Endothelial cell (in vitro differentiated cells): ENCODE measurements at places on chromosomes 4 and X. TPM values are rescaled to one million over a fixed set of nuclear protein-coding genes. Genes with fewer than 3 reads are reported as not detected.

The SULT1E1 gene
- not detected for total RNA-seq

The RNF113A gene
- total RNA-seq: 16.7 TPM

The HAUS7 gene
- 27.7 TPM for total RNA-seq

The MAMLD1 gene
- total RNA-seq: 2.8 TPM

The NPY2R gene
- 3.6 TPM for total RNA-seq

DNA sequence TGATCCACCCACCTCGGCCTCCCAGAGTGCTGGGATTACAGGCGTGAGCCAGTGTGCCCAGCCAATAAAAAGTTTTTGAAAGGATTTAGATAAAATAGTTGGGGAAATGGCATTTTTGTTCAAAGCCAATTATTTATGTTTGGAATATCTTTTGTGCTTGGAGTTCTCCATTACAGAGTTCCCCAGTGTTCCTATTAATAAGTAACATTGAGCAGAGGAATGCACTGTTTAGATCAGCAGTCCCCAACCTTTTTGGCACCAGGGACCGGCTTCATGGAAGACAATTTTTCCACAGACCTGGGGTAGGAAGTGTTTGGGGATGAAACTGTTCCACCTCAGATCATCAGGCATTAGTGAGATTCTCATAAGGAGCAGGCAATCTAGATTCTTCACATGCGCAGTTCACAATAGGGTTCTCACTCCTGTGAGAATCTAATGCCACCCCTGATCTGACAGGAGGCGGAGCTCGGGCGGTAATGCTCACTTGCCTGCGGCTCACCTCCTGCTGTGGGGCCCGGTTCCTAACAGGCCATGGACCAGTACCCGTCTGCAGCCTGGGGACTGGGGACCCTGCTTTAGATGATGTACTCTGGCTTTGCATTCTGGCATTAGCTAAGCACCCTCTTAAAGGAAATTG lies 8.3 kb downstream of the PKD2 start:
- no peak overlapping the region for H3K4me3 ChIP-seq
- no peak overlapping the region for H3K27ac ChIP-seq
- H3K36me3 ChIP-seq: no peaks in the 10 kb centered on the region
- DNase-seq: no peak

DNA sequence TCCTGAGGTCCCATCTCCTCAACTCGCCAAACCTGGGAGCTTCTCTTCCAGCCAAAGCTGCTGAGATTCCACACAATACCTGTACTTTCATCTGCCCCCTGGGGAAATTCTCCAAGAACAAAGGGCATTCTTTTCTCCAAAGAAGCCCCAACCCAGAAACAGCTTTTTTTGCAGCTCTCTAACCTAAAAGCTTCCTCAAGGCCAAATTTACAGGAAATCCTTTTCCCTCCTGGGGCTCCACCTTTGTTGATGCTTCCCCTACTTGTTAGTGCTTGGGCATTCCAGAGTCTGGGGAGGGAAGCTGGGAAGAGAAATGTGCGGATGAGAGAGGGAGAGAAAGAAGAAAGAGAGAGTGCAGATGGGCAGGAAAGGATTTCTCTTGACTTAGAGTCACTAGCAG lies 24.3 kb downstream of the ZBTB33 start:
- H3K4me3 ChIP-seq: no peak overlapping the region
- no peaks in the 10 kb centered on the region for H3K36me3 ChIP-seq
- DNase-seq: no peak

- H3K27me3 ChIP-seq: no peaks in the 10 kb centered on the region
- no peak overlapping the region for H3K4me3 ChIP-seq
- H3K27ac ChIP-seq: no peak overlapping the region
Measured at GRCh38 chr4:176769514-176769913, 23.2 kb downstream of the VEGFC start.

GRCh38 chr4:63757929-63758328 lies 651.3 kb downstream of the TECRL start:
- no peaks in the 10 kb centered on the region for H3K27me3 ChIP-seq
- no peak for DNase-seq
- H3K4me3 ChIP-seq: no peak overlapping the region
- no peaks in the 10 kb centered on the region for H3K4me1 ChIP-seq
- no peak overlapping the region for H3K27ac ChIP-seq

- peaks cover 9% of the 10 kb centered on the region for H3K27me3 ChIP-seq
- peak overlapping the region; percentile 14 for H3K27ac ChIP-seq
- peak overlapping the region; percentile 87 for H3K4me3 ChIP-seq
- peaks cover 13% of the 10 kb centered on the region for H3K4me1 ChIP-seq
- peak; percentile 70 for DNase-seq
Measured at GRCh38 chr4:4575284-4576211, 33.7 kb upstream of the STX18 start.

GRCh38 chr4:188435381-188435780 lies 296.1 kb downstream of the TRIML1 start:
- no peaks in the 10 kb centered on the region for H3K36me3 ChIP-seq
- H3K4me1 ChIP-seq: peaks cover 15% of the 10 kb centered on the region
- no peak for DNase-seq
- H3K27ac ChIP-seq: no peak overlapping the region
- H3K27me3 ChIP-seq: peaks cover 1% of the 10 kb centered on the region

DNA sequence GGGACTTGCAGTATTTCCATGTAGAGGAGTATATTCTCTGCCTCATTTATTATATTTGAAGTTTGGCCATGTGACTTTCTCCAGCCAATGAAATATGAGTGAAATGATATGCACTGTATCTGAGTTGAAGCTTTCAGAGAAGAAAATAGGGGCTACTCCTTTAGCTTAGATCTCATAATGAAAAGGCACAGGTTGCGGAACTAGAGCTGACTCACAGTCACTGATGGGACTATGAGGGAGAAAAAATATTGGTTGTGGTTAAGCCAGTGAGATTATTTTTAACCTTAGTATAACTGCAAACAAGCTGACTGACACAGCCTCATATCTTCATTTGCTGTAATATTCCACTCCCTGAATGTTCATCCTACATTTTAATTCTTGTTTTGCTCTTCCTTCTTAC lies 1104.3 kb downstream of the RPA4 start:
- no peak overlapping the region for H3K27ac ChIP-seq
- H3K4me1 ChIP-seq: peaks cover 5% of the 10 kb centered on the region
- peaks cover 1% of the 10 kb centered on the region for H3K27me3 ChIP-seq
- DNase-seq: no peak
- no peak overlapping the region for H3K4me3 ChIP-seq

DNA sequence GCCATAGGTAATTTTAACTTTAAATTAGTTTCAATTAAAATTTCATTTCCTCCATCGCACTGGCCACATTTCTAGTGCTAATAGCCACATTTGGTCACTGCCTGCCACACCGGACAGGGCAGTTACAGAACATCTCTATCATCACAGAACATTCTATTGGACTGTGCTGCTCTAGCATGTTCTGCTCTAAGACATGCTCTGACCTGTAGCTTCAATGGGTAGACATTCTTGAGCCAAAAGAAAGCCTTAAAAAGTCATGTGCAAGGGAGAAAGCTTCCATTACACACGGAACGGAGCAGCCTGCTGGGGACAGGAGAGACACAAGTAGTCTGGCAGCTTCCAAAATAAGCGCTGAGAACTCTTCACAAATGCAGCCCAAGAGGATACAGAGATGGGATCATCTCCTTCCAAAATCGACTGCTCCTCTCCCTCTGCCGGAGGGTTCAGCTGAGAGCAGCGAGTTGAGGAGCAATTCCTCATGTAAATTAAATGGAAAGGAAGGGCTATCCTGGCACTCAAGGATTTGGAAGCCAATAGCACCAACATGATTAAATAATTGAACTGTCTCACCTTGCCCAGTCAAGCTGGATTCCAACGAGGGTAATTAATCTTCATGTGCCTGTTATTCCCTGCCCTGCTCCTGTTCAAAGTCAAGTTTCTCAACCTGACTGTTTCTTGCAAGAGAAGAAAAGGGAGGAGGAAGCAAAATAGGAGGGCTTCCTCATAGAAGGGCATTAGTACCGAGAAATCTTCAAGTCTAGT lies 336.4 kb upstream of the NOCT start:
- H3K27ac ChIP-seq: no peak overlapping the region
- H3K4me1 ChIP-seq: peaks cover 10% of the 10 kb centered on the region
- H3K27me3 ChIP-seq: no peaks in the 10 kb centered on the region
- DNase-seq: no peak
- H3K36me3 ChIP-seq: no peaks in the 10 kb centered on the region
- H3K4me3 ChIP-seq: no peak overlapping the region

DNA sequence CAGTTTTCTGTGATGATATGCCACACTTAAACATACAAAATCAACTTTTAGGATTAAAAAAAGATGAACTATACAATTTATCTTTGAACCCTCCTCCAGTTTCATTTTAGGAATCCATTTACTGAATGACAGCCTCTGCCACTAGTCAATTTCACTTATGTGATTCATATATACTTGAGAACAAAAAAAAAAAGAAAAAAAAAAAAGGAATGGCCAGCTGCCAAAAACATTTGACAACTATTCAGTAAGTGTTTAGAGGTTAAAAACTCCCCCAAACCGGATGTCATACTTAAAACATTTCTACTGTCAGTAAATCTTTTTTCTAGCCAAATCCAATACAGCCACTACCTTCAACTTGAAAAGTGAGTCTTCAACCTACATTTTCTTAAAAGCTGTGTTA lies 266.7 kb upstream of the MAGEB2 start:
- H3K27ac ChIP-seq: no peak overlapping the region
- no peaks in the 10 kb centered on the region for H3K36me3 ChIP-seq
- no peaks in the 10 kb centered on the region for H3K27me3 ChIP-seq
- H3K4me1 ChIP-seq: no peaks in the 10 kb centered on the region
- H3K4me3 ChIP-seq: no peak overlapping the region

GRCh38 chr4:19152264-19152663 lies 1099.4 kb upstream of the SLIT2 start:
- no peak overlapping the region for H3K27ac ChIP-seq
- H3K4me3 ChIP-seq: no peak overlapping the region
- peaks cover 3% of the 10 kb centered on the region for H3K4me1 ChIP-seq
- no peak for DNase-seq
